ENCODE measurements at places on chromosomes 12 and 14. TPM values are rescaled to one million over a fixed set of nuclear protein-coding genes. Genes with fewer than 3 reads are reported as not detected.

The ANO4 gene
- total RNA-seq, result not detected

The ALG10B gene
- total RNA-seq, result 16.3 TPM

The CHGA gene
- total RNA-seq, result not detected

The KRT77 gene
- total RNA-seq, result not detected

The SETD1B gene
- 26.9 TPM for total RNA-seq

The HOXC5 gene
- not detected for total RNA-seq

The ART4 gene
- not detected for total RNA-seq

The CMKLR1 gene
- total RNA-seq, result not detected

The PROX2 gene
- total RNA-seq, result not detected
